ENCODE measurements at places on chromosomes 6 and 20.
A peak's percentile ranks its signal among the peaks of the same experiment; 100 is the strongest.

DNA sequence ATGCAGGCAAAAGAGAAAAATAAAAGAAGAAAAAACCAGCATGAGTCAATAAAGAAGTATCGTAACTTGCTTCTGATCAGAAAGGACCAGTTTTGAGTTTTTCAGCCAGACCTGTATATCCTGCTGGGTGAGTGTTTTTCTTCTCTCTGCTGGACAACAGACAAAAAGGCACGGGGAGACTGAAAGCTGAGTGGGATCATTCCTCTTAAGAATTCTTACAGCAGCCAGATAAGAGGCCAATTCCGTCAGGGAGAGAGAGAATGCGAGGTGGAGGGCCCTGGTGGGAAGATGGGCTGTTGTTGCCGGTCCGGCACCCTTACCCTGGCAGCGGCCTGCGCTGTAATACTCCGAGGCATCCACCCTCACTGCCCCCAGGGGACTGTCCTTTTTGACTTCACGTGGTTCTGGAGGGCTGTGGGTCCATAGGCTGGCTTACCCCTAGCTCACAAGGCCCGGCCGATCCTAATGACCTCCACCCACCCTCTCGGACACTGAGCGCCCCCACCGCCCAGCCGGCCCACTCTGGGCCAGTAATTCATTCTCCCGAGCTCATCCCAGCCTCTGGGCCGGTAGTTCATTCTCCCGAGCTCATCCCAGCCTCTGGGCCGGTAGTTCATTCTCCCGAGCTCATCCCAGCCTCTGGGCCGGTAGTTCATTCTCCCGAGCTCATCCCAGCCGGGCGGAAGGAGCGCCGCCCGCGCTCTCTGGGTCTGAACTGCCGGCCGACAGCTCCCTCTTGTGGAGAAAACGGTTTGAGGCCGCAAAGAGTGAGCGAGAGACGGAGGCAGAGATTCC, 118.3 kb upstream of the SIRPA start:
- peak; percentile 89 for DNase-seq

DNA sequence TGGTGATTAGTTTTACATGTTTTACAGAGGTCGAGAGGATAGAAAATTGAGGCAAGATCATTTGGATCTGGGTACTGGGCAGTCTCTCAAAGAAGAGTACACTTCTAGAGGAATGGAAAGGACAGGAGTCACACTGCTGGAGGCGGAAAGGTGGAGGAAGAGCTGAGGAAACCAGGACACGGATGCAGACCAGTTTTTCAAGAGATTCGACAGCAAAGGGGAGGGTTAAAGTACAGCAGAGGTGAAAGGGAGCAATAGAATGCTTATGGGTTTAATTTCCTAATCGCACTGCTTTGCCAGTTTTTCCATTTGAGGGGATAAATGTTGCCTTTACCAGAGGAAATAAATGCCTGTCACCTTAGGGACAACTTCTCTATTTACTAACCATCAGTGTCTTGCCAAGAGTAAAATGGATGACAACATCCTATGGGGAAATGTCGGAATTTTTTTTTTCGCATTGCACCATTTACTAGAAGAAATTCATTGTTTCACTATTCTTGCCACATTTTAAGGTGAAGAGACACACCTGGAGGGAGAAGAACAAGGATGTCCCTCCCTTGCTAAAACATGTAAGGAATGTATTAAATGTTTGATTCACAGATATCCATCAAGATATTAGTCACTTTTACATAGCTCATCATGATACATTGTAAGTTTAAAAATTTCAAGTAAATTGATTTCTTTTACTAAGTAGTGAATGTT, 226.6 kb downstream of the COL12A1 start:
- no peak for DNase-seq

DNA sequence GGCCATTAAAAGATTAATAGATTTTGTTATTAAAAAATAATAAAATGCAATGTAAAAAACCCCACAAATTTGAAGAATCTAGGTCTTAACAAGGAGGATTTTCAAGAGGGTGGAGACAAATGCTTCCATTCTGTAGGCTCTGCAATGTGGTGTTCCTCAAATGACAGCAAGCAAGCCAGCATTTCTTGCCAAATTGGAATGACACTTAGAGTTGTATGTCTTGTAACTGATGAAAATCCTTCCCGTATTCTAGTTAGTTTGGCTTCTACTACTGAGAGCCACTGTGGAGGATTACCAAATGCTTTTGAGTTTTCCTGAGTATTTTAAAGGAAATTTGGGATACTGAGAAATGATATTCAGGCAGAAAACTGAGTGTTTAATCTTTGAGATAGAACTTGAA, 1225.5 kb upstream of the CITED2 start:
- no peak for DNase-seq

- no peak for DNase-seq
Measured at GRCh38 chr6:116836606-116837342, 7.9 kb upstream of the GPRC6A start.

GRCh38 chr6:53746442-53747103, 48.2 kb upstream of the LRRC1 start:
- DNase-seq, result no peak

GRCh38 chr20:35002426-35003210, 47.0 kb downstream of the MYH7B start:
- no peak for DNase-seq

GRCh38 chr6:149438855-149439254, 38.8 kb downstream of the SUMO4 start:
- DNase-seq, result no peak

DNA sequence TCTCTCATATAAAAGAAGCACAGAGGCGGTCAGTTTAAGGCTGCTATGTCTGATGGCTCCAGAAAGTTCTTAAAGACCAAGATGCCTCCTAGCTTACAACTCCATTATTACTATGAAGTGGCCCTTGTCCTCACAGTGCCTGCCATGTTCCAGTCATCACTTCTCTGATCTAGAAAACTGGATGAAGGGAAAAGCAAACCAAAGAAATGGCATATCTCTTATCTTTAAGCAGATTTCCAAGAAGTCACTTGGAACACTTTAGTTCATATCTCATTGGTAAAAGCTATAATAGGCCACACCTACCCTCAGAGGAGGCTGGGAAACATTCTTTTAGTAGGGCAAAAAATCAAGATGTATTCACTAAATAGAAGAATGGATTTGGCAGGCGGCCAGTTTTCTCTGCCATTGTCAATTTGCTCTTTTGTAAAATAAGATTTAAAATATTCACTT, 289.6 kb downstream of the TBC1D7 start:
- no peak for DNase-seq

DNA sequence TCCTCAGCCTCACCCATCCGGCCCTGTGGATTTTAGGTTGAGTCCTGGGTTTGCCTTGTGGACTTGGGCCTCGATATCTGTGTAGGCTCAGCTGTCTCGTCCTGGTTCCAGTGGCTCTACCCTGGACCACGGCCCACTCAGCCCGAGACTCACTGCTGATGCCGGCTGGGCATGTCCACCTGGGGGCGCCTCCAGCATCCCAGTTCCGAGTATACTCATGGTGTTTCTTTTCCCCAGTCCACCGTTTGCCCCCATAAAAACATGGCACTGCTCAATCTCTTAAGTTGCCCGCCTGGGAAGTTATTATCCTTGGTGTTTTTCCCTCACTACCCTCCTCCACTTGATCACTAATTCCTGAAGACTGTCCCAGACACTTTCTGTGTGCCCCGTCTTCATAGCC, 99.1 kb downstream of the ARID1B start:
- peak; percentile 18 for DNase-seq

DNA sequence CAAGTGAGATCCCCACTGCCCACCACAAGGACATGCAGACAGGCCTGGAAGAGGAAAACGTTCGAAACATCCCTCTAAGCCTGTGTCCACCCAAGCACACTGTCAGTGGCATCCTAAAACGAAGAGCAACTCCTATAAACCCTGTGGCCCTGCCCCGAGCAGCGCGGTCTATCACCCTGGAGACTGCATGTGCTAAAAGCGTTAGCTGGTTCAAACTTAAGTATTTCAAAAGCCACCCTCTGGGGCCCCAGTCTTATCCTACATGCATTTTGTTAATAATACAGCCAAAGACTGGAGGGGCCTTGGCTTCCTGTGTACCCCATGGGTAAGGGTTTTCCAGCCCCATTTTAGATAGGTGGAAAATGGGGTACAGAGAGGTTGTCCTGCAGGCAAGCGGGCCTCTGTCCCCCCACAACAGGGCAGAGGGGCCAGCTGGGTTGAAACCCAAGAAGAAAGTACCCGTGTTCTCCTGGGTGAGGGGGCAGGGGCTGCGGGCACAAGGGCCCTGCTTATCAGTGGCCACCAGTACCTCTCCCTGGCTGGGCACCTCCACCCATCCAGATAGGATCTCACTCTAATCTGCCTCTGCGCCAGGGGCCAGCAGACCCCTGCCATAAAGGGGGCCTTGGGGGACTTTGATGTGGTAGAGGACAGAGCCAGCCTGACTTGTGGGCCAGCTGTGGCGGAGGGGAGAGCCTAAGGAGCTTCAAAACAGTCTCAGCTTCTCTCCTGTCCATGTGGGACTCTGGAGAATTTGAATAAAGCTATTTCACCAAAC, 28.3 kb downstream of the PREX1 start:
- DNase-seq, result no peak

GRCh38 chr6:135088818-135089809, 34.5 kb upstream of the HBS1L start:
- DNase-seq, result no peak

DNA sequence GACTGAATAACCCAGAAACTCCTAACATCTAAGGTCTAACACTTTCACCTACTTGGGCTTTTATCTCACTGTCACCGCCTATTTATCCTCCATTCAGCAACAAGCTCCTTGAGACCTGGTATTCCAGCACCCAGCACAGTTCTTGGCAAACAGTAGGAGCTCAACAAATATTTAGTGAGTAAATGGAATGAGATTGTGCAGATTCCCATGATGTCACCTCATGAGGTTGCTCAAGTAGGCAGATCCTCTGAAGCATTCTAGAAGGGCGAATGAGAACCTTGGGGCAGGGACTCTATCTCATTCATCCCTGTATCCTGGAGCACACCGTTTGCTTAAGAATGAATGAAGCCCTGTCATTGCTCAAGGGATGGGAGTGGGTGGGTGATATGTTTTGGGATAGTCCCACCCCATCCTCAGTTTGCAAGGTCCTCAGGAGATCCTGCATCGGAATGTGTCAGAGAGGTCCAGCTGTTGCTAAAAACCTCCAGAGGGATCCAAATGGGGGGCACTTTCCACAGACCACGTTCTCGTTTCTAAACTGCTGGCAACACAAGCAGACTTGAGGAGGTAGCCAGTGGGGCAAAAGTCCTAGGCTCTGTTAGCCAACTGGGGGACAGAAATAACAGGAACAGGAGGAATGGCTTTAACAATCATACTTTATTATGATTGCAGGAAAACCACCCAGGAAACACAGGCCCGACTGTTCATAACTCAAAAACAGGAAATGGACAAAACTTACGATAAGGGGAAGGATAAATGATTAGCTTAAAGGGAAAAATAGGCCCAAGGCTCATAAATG, 42.0 kb downstream of the EDN1 start:
- no peak for DNase-seq

GRCh38 chr20:23080521-23080920, 5.6 kb downstream of the CD93 start:
- DNase-seq, result no peak

DNA sequence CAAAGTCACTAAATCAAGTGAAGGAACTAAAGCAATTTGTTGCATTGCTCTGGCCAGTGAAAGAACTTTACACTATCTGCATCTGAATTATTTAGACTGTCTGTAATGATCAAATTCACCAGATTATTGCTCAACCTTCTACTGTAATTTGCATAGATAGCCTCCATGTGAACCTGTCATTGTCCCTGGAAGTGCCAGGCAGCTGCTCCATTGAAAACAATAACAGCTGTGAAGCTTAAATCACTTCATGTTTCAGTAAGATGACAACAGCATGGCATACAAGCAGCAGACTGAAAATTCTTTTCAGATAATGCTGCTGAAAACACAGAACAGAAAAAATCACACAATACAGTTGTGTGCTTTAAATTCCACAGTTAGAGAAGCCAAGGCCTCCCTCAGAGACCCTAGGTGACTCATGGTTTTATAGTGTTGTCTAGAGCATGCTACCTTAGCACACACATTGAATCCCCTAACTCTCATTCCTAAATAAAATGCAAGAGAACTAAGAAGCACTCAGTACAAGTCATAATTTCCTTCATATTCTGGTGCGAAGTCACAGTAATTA, 248.9 kb downstream of the TPBG start:
- no peak for DNase-seq

DNA sequence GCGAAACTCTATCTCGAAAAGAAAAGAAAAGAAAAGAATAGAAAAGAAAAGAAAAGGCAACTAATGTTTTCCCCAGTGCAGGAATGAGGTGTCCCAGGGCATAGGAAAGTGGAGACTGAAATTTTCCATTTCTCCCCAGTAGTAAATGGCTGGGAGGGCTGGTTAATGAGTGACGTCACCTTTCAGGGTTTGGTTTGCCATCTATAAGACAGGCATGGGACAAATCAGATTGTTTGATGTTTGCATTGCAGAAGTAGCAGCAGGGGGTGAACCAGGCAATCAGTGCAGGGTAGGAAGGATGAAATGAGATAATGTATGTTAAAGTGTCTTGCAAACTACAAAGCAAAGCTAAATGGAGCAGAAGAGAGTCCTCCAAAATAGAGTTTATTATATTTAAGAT, 533.4 kb downstream of the PKHD1 start:
- no peak for DNase-seq

DNA sequence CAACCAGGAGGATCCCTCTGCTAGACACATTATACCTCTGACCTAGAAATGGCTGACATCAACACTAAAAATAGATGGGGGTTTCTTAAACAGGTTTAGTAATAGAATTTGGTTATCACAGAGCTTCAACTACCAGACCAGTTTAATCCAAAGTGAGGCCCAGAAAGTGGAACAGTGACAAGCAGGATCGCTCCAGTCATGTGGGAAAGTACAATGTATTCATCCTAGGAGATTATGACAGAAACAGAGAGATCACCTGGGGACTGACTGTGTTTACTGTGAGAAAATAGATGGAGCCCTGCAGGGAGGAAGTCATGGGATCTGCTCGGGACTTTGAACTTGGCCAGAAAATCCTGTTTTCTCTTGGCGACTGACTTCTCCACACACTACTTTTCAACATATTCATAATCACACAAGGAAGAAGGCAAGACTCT, 238.7 kb upstream of the SOX4 start:
- DNase-seq, result no peak

- DNase-seq, result no peak
Measured at GRCh38 chr6:70474751-70475150, 61.4 kb downstream of the FAM135A start.

DNA sequence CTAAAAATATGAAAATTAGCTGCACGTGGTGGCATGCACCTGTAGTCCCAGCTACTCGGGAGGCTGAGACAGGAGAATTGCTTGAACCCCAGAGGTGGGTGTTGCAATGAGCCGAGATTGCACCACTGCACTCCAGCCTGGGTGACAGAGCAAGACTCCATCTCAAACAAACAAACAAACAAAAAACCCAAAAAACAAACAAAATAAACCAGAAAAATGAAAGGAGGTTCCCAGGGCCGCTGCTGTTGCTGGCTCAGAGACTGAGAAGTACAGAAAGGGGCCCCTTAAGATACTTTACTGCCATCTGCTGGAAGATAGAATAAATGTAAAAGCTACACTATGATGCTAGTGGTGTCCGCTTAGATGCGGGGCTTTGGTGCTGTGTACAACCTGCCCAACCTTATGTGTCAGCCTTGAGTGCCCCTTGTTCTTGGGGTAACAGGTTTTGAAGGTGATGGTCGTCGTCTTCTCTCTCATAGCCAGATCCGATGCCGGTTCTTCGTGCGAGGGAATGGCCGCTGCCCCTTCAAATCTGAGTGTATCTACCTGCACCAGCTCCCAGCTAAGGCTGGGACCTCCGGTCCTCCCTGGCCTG, 2.8 kb upstream of the FANCE start:
- no peak for DNase-seq
